ENCODE measurements at places on chromosomes 1 and 21.

DNA sequence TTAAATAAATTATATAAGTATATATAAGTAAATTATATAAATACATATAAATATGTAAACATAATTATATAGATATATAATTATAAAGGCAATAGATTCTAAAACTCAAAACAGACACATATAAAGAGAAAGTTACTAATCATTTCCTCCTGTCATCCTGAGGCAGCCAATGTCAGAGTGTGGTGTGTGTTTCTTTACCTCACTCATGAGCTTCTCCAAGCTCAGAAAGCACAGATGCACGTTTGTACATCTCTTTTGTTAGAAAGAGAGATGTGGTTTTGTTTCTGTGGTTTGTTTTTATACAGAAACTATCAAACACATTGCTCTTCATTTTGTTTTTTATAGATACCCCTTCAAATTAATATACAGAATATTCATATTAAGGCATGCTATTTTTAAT is 594.8 kb downstream of the USP25 start:
- DNase-seq, result no peak

GRCh38 chr1:14778898-14779865 is 180.7 kb downstream of the KAZN start:
- DNase-seq, result no peak

DNA sequence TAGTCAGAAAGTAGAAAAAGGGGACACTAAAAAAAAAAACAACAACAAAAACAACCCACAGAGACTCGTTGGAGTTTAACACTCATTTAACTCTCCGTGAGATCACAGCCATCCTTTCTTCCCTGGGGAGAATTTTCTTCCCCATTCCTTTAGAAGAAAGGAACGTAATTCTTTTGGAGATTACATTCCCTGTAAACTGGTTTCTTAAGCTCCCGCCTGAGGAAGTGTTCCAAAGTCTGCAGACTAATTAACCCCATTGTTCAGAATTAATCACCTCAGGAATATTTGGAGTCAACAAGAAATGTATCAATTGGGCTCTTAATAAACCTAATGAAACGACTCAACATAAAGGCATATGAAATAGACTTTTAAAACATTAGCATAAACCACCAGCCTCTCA is 228.2 kb upstream of the CSF3R start:
- DNase-seq, result no peak

DNA sequence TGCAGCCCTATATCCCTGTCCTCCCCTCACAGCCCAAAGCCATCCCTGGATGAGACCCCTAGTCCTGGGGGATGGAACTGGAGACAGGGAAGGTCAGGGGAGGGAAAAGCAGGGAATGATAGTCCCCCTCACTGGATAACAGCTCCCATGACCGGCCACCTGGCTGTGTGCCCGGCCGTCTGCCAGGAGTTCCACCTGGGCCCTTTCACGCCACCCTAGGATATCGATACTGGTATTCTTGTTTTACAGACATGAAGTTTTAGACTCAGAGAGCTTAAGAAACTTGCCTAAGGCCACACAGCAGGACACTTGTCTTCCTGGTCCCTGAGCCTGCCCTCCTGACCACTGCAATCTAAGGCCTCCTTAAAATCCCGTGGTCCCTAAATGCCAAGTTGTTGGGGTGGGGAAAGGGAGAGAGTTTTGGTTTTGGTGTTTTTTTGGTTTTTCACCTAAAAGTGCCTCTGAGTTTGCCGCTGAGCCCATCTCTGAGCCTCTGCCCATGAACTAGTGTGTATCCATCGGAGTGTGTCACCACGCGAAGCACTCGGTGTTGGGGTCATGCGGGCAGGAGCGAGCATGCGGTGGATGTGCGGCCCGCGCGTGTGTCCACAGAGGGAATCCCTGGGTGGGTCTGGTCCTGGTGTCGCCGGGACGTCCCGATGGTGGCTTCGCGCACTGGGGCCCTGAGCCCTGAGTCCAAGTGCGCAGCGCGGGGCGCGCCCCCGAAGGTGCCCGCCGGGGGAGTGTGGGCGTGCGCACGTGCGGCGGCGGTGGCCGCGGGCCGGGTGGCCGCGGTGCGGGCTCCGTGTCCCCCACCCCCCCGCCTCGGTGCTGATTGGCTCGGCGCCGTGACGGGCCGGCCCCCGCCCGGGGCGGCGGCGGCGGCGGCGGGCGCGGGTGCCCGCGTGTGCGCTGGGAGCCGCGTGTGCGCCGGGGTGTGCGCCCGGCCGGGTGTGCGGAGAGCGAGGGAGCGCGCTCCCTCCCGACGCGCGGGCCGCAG is at the start of gene EPHA8:
EPHA8 (plus strand) TSS at position 906 of the 1,000 bp plus-strand sequence. CDS start 147 bp downstream, outside the sequence.
- DNase-seq, result no peak

DNA sequence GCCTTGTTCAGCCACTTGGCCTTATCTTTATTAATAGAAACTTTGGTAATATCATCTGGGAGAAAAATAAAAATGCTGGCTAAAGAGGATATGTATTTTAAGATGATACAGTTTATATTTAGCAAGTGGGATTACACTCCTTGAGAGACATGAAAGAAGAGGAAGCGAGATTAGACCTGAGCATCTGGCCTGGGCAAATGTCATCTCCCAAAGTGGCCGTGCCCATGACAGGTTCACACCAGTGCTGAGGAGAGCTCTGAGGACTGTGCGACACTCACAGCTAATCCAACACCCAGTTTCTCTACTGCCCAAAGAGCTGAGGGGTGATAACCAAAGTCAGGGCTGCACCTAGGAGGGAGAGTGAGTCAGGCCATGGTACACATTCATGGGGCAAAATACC is 121.7 kb upstream of the DUSP10 start:
- no peak for DNase-seq

DNA sequence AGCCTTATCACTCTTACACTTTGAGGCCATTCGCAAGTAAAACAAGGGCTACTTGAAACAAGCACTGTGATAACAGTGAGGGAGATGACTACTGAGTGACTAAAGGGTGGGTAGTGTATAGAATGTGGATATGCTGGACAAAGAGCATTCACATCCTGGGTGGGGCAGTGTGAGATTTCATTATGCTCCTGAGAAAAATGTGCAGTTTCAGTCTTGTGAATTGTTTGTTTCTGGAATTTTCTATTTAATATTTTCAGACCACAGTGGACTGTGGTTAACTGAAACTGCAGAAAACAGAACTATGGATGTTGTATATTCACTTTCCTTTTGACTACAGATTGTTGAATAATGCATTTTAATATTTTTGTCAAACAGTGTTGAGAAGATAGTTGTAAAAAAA is 25.1 kb upstream of the B3GALT2 start:
- DNase-seq, result no peak

GRCh38 chr1:172616636-172617035 is 42.3 kb upstream of the FASLG start:
- no peak for DNase-seq

- no peak for DNase-seq
Measured at GRCh38 chr1:228162286-228163006, 3.2 kb upstream of the IBA57 start.

Data from stimulated activated CD8-positive, alpha-beta memory T cell treated with anti-CD3 and anti-CD28 coated beads, Interleukin-4, amount 100 ng/mL, for 1 hour (primary cell).